ENCODE measurements at places on chromosomes 16 and 17. TPM values are rescaled to one million over a fixed set of nuclear protein-coding genes. Genes with fewer than 3 reads are reported as not detected.

DNA sequence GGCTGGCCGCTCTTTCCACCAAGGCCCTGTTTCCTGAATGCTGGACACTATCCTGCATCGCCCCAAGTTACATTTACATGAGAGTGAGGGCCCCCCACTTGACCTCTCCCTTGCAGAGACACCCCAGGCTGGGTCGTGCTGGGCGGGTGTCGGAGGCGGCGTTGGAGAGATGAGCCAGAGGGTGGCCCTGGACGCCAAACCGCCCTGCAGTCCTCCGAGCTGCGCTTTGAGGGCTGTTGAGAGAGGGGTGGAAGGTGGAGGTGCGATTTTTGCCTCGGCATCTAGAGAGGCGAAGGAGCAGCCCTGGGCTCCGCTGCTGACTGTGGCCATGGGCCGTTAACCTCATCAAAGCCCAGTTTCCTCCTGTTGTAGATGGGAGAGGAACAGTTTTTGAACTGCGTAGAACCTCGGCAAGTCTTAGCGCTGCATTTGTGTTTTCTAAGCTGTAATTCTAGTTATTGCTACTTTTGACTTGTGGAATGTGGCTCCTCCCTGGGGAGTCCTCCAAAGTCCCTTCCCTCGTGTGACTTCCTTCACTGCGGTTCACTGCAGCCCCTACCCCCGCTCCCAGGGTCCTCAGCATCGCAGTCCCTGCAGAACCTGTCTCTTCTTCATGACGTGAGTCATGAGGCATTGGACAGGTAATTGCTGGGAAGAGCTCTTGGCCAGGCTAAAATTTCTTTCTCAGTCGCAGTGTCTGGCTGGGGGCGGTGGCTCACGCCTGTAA, 986 bp upstream of the ELOB start:
- peak overlapping the region; percentile 94 for H3K4me3 ChIP-seq
- H3K36me3 ChIP-seq: no peaks in the 10 kb centered on the region
- peak; percentile 52 for DNase-seq
- H3K27me3 ChIP-seq: no peaks in the 10 kb centered on the region

GRCh38 chr16:84726669-84727467, 27.1 kb downstream of the USP10 start:
- H3K4me1 ChIP-seq: peaks cover 29% of the 10 kb centered on the region
- no peak overlapping the region for H3K4me3 ChIP-seq
- peak overlapping the region; percentile 71 for H3K27ac ChIP-seq
- H3K27me3 ChIP-seq: no peaks in the 10 kb centered on the region
- no peak for DNase-seq
- H3K36me3 ChIP-seq: no peaks in the 10 kb centered on the region

KRT31 gene
- not detected for total RNA-seq

GRCh38 chr17:74531231-74531761, at the start of gene CD300LB:
TSS of gene CD300LB (minus strand) at chr17:74531475. CDS start at chr17:74531350, 125 bp downstream.
- H3K27me3 ChIP-seq: no peaks in the 10 kb centered on the region
- H3K27ac ChIP-seq: no peak within 1 kb of the TSS
- no peaks in the 10 kb centered on the region for H3K36me3 ChIP-seq
- H3K4me1 ChIP-seq: no peaks in the 10 kb centered on the region
- no peak within 1 kb of the TSS for H3K4me3 ChIP-seq
- DNase-seq: peak; percentile 8

DNA sequence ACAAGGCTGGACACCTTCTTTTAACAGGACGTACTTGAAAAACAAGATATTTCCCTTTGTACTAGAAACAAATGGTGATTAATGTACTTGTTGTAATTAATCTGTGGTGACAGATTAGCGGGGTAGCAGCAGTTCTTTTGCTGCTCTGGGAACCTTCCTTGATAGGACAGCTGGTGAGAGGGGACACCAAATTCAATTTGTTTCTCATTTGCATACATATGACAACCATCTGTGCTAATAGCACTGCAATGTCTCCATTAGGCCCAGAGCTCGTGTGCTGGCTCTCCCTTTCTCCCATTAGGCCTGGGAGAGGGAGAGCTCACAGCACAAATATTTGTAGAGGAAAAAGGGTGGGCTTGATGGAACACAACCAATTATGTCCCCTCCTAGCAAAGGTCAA, 221.0 kb upstream of the HS3ST3A1 start:
- no peaks in the 10 kb centered on the region for H3K4me1 ChIP-seq
- H3K27me3 ChIP-seq: no peaks in the 10 kb centered on the region
- H3K4me3 ChIP-seq: no peak overlapping the region
- no peaks in the 10 kb centered on the region for H3K36me3 ChIP-seq
- no peak for DNase-seq

PPP1R1B gene
- 71.3 TPM for total RNA-seq

GRCh38 chr16:83826146-83826913, 18.6 kb downstream of the HSBP1 start:
- H3K36me3 ChIP-seq: no peaks in the 10 kb centered on the region
- no peaks in the 10 kb centered on the region for H3K4me1 ChIP-seq
- H3K27me3 ChIP-seq: no peaks in the 10 kb centered on the region
- H3K27ac ChIP-seq: no peak overlapping the region
- no peak overlapping the region for H3K4me3 ChIP-seq

PRSS8 gene
- not detected for total RNA-seq

DNA sequence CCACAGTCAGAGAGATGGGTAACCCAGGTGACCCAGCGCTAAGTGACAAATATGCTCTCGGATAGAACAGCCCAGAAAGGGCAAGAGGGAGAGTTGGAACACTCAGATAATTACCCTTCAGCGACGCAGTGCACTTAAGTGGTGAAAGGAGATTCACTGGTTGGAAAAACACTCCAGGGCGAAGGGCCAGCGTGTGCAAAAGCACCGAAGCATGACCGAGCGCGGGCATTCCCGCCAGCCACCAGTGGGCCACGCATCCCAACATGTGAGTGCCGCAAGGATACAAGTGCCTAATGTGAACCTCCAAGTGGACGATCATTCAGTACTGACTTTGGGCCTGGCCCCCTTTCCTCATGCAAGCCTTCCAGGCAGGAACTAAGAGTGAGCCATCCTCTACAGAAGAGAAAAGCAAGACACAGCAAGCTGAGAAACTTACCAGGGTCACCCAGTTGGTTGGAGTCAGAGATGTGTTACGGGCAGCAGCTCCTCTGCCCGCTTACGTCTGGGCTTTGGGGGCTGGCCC, 258.4 kb downstream of the C16orf95 start:
- H3K4me3 ChIP-seq: no peak overlapping the region
- peak; percentile 5 for DNase-seq
- no peak overlapping the region for H3K27ac ChIP-seq
- no peaks in the 10 kb centered on the region for H3K36me3 ChIP-seq

DNA sequence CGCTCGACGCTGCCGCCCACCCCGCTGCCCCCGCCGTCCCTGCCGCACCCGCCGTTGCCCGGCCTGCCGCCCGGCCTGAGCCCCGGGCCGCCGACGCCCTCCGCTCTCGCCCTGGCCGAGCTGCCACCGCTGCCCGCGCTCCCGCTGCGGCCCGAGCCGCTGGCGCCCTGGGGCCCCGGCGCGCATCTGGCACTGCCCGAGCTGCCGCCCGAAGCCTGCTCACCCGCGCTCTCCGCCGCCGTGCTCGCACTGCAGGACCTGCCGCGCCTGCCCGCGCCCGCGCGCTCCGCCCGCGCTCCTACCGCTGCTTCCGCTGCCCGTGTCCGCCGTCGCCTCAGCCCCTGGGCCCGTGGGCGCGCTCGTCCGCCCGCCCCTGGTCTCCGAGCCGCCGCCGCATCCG, 8.4 kb upstream of the CLDN9 start:
- peak overlapping the region; percentile 48 for H3K27ac ChIP-seq
- no peaks in the 10 kb centered on the region for H3K36me3 ChIP-seq
- no peak for DNase-seq
- H3K4me1 ChIP-seq: no peaks in the 10 kb centered on the region
- H3K27me3 ChIP-seq: peaks cover 2% of the 10 kb centered on the region

GUCY2D gene
- total RNA-seq: not detected

MYH13 gene
- not detected for total RNA-seq

CNGB1 gene
- total RNA-seq: not detected

C16orf89 gene
- total RNA-seq: 5.1 TPM

CDRT15 gene
- not detected for total RNA-seq

ZNF205 gene
- total RNA-seq: 18.9 TPM

Measured in breast epithelium (tissue), 4 donors.